Activated CD4-positive, alpha-beta T cell treated with anti-CD3 and anti-CD28 coated beads, Interleukin-2, amount 50 U/mL, for 24 hours (primary cell): ENCODE measurements at places on chromosomes 12 and 14.

DNA sequence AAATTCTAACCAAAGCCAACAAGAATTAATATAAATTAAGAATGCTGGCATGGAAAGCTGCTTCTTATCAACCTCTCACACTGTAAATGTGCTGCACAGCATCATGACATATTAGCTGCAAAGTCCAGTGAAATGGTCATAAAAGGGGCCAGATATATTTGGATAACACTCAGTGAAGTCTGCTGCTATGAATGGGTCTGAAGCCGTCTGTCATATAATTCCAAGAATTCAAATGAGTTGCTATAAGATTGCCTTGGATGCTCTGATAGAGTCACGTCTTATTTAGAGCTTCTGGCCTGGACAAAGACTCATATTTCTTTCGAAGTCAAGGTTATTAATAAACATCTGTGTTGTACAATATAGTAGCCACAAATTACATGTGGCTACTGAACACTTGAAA lies 54.3 kb upstream of the OVCH1 start:
- no peak for DNase-seq

GRCh38 chr12:92863251-92863650 lies 65.8 kb downstream of the EEA1 start:
- DNase-seq, result no peak

DNA sequence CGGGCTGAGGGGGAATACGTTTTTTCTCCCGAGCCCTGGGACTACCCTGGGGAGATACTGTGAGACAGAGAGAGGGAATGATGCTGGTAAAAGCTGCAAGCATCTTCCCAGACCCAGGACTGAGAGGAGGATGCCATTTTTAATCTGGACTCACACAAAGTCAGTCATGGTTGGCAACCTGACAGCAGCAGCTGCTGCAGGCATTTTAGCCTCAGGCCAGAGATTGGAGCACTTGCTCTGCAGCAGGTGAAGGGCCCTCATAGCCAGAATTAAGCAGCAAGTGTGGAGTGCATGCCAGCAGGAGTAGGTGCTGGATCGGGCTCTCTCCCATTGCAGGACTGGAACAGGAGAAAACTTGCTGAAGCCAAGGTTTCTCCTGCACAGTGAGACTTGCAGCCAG lies 361.1 kb upstream of the CLEC14A start:
- DNase-seq, result no peak

GRCh38 chr14:75277815-75278421 lies 710 bp upstream of the FOS start:
- no peak for DNase-seq

GRCh38 chr12:70319605-70320004 lies 46.5 kb upstream of the KCNMB4 start:
- no peak for DNase-seq

- no peak for DNase-seq
Observed at GRCh38 chr12:113005762-113006161, 27.4 kb downstream of the OAS2 start.

- DNase-seq, result no peak
Observed at GRCh38 chr14:92472860-92473259, 40.7 kb upstream of the RIN3 start.

- DNase-seq, result no peak
Observed at GRCh38 chr12:18981732-18982131, 147.8 kb upstream of the PLEKHA5 start.

GRCh38 chr12:86213012-86213411 lies 43.2 kb downstream of the MGAT4C start:
- no peak for DNase-seq

GRCh38 chr12:34302131-34302885 lies 280.0 kb downstream of the ALG10 start:
- no peak for DNase-seq

GRCh38 chr12:108955225-108955835 lies 65.5 kb downstream of the SVOP start:
- DNase-seq, result no peak

DNA sequence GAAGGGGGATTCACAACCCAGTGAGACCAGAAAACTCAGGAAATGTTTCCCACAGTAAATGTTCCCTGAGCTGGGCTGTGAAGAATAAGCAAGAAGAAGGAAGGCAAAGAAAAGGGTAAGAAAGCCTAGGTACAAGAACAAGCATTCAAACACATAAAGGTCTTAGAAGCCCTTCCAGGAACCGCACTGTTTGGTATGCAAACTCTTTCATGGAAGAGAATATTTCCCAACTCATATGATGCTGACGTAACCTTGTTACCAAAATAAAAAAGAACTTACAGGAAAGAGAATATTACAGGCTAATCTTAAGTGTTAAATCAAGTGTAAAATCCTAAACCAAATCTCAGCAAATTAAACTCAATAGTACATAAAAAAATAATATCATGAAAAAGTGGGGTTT lies 23.6 kb downstream of the MED6 start:
- DNase-seq, result no peak

DNA sequence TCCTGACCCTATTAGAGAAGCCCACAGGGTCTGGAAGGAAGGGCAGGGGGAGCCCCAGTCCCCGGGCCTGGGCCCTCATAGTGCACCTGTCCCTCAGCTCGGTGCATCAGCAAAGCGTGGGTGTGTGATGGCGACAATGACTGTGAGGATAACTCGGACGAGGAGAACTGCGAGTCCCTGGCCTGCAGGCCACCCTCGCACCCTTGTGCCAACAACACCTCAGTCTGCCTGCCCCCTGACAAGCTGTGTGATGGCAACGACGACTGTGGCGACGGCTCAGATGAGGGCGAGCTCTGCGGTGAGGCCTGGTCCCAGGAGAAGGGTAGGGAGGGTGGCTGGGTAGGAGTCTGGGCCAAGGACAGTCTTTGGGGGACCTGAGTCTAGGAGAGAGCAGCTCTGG lies 26.3 kb upstream of the LRP1-AS start:
- DNase-seq, result no peak

GRCh38 chr12:71075743-71076142 lies 82.1 kb downstream of the TSPAN8 start:
- no peak for DNase-seq

DNA sequence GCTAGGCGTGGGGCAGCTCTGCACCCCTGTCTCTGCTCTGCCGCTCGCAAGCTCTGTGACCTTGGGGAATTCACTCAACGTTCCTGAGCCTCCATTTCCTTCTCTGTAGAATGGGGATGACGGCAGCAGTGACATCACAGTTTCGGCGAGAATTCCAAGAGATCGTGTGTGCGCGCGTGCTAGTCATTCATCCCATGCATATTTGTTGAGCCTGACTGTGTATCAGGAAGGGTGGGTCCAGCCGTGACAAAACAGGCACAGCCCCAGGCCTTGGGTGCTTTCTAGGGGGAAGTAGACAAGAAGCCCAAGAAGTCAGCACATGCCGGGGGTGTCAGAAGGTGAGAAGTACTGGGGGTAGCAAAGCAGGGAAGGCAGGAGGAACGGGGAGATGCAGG lies 145.6 kb upstream of the NCOR2 start:
- no peak for DNase-seq

DNA sequence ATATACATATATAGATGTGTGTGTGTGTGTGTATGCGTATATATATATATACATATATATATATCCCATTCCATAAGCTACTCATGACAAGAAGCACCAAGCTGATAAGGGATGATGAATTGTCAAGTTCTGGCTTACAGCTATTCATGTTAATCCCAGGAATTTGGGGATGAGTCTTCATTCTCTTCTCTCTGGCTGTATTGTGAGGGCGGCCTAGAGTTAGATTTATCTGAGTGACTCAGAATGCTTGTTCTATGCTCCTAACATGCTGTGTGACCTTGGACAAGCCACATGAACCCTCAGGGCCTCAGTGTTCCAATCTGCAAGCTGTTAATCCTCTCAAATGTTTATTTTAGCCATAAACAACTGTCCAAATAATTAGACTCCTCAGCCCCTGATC lies 749.0 kb downstream of the MED13L start:
- DNase-seq, result no peak

GRCh38 chr12:12715459-12716150 lies 1.6 kb upstream of the CDKN1B start:
- DNase-seq, result no peak

- DNase-seq, result no peak
Observed at GRCh38 chr14:68011406-68012028, 191.9 kb downstream of the RAD51B start.

- DNase-seq, result no peak
Observed at GRCh38 chr14:78982551-78982950, 812.4 kb downstream of the NRXN3 start.

DNA sequence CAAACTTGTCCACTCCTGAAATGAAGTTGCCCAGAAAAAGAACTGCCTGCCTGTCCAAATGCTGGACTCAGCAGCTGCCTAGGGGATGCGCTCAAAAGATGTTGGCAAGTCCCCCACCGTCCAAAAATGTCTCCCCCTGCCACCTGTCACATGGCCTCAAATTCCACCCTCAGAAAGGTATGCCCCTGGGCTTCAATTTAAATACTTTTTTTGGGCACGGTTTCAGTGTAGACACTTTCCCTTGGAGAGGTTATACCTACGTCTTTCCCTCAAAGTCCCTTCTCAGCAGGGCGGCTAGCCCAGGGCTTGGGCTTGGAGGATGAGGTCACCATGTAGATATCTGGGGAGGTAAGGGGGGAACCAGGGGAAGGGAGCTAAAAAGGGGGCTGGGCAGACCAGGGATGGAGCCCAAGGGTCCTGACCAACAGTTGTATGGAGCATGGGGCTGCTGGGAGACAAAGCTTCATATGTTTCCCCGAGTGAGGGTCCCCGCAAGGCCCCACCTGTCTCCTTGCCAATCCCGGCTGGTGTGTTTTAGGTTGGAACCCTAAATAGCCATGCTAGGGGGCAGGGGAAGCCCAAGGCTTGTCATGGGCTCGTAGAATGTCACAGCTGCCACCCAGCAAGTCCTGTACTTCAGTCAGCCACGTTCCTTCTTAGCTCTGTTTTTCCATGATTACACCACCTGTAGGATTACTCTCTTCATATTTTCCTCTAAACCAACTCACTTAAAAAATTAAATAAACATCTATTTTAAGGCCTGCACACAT lies 131.2 kb upstream of the TBX3 start:
- DNase-seq, result no peak

DNA sequence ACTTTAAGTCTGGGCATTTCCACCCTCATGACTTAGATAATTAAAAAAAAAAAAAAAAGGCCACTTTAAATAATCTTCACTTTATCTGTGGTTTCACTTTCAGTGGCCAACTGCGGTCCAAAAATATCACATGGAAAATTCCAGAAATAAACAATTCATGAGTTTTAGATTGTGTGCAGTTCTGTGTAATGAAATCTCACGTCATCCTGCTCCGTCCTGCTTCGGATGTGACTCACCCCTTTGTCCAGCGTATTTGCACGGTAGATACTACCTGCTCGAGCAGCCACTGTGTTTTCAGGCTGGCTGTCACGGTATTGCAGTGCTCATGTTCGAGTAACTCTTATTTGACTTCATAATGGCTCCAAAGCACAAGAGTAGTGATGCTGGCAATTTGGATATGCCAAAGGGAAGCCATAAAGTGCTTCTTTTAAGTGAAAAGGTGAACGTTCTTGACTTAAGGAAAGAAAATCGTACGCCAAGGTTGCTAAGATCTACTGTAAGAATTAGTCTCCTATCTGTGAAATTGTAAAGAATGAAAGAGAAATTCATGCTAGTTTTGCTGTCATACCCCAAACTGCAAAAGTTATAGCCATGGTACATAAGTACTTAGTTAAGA lies 2.4 kb downstream of the E2F7 start:
- DNase-seq, result no peak

DNA sequence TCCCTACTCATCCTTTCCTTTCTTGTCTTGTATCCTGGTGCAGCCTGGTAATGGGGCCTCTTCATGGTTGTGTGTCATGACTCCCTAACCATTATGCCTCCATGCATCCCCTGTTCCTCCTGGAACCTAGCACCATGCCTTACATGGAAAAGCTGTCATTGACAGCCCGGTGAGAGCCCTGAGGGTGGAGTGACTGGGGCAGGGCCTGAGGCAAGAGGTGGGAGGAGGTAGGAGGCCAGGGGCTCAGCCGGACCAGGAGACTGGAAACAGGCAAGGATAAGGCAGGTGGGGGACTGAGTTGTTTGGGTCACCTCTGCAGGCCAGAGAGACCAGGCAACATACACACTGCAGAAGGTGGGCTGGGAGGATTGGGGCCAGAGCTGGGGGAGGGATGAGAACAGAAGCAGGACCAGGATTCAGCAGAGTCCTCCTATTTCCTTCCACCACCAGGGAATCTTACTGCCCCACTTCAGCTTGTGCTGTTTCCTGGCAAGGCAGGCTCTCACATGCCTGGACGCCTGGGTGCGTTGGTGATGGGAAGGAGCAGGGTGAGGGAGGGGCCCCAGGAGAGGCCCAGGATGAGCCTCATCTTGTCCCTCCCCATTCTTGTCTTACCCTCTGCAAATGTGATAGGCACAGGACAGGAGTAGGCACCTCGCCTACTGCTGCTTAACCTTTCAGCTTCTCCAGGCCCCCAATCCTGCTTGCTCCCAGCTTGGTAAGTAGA lies at the start of gene LTB4R2:
TSS of gene LTB4R2 (plus strand) at position 603 of the 727 bp plus-strand sequence. CDS start 525 bp downstream, outside the sequence.
- no peak for DNase-seq

GRCh38 chr12:38610808-38611350 lies 294.3 kb downstream of the ALG10B start:
- no peak for DNase-seq

DNA sequence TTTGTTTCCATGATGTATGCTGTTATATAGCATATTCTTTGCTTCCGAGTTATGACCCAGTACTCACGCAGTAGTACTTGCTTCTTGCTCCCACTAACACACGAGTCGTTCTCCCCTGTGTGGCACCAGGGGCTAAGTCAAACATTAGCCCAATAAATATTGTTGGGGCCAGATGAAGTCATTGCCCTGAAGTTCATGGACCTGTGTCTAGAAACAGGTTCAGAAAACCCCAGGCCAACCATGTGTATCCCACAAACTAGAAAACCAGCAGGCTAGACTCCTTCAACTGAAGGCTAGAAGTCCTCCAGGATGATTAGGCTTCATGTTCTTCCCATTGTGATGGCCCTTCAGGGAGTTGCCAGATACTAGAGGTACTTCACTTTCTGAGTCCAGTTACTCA lies 198.2 kb upstream of the RBM19 start:
- DNase-seq, result no peak

GRCh38 chr12:47820631-47821345 lies 1.1 kb upstream of the HDAC7 start:
- no peak for DNase-seq

GRCh38 chr12:121637231-121637914 lies 11.0 kb downstream of the ORAI1 start:
- peak; percentile 49 for DNase-seq

- DNase-seq, result peak; percentile 32
Observed at GRCh38 chr12:122499991-122500684, 594 bp downstream of the ZCCHC8 start.

GRCh38 chr12:115297445-115297844 lies 613.5 kb upstream of the TBX3 start:
- no peak for DNase-seq

DNA sequence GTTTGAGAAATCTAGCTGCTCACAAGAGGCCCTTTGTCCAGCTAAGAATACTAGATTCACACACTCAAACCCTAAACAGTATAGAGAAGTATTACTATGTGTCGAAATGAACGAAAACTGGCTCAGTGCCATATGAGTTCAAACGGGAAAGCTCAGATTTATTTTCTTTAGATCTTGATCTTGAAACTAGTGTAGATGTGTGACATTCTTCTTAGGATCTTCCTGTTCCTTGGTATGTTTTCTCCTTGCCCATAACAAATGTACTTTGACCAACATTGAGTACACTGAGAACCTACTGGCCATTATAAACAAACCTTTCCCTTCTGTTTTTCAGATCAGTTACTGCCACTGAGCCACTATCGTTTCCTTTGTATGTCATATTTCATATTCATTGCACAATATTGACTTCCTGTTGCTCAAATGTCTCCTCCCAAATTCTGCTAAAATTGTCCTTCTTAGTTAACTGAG lies 21.3 kb downstream of the MYBPC1 start:
- DNase-seq, result no peak

- no peak for DNase-seq
Observed at GRCh38 chr12:89857652-89858274, 149.1 kb upstream of the ATP2B1 start.

GRCh38 chr12:51777457-51777856 lies 71.1 kb downstream of the FIGNL2 start:
- DNase-seq, result no peak
